Mammary epithelial cell (primary cell): ENCODE measurements at places on chromosomes 12 and 14. TPM values are rescaled to one million over a fixed set of nuclear protein-coding genes. Genes with fewer than 3 reads are reported as not detected.

Gene OAS2
- total RNA-seq, result 0.83 TPM

Gene DNAJC22
- 0.17 TPM for total RNA-seq

- DNase-seq, result no peak
These were observed 2.3 kb upstream of the RNU7-1 start for GRCh38 chr12:6941267-6941666.

Gene GPX2
- total RNA-seq, result 10.3 TPM

DNA sequence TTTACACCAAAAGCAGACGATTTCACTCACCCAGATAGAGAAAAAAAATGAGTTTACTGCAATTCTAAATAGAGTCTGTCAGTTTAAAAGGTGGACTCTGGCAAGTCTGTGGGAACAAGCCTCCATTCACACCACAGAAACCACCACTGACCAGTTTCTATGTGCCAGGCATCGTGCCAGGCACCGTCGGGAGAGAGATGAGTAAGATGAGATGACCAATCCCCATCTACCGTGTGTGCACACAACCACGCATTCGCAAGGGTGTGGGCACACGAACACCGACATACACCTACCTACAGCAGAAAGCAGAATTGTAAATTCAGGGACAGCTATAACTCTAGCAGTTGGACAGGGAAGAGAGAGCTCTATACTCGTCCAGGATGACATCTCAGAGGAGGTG is 58.3 kb downstream of the PRIMA1 start:
- DNase-seq, result peak; percentile 91

- DNase-seq, result no peak
These were observed 41.4 kb upstream of the TUNAR start for GRCh38 chr14:95835121-95835730.

GRCh38 chr12:97093187-97093683 is 186.2 kb downstream of the NEDD1 start:
- DNase-seq, result no peak
